ENCODE measurements at places on chromosomes 7 and 10. TPM values are rescaled to one million over a fixed set of nuclear protein-coding genes. Genes with fewer than 3 reads are reported as not detected.

Gene ITIH5
- total RNA-seq: not detected

GRCh38 chr10:98169379-98169778, 34.9 kb downstream of the R3HCC1L start:
- no peak for DNase-seq
- H3K4me3 ChIP-seq: no peak overlapping the region
- H3K27ac ChIP-seq: no peak overlapping the region
- no peaks in the 10 kb centered on the region for H3K27me3 ChIP-seq
- H3K36me3 ChIP-seq: peaks cover 11% of the 10 kb centered on the region

- H3K27ac ChIP-seq: no peak overlapping the region
- H3K36me3 ChIP-seq: peaks cover 20% of the 10 kb centered on the region
- H3K27me3 ChIP-seq: peaks cover 100% of the 10 kb centered on the region
- no peak overlapping the region for H3K4me3 ChIP-seq
- DNase-seq: no peak
- H3K4me1 ChIP-seq: no peaks in the 10 kb centered on the region
Observed at GRCh38 chr7:97015756-97016380, 8.8 kb downstream of the DLX5 start.

DNA sequence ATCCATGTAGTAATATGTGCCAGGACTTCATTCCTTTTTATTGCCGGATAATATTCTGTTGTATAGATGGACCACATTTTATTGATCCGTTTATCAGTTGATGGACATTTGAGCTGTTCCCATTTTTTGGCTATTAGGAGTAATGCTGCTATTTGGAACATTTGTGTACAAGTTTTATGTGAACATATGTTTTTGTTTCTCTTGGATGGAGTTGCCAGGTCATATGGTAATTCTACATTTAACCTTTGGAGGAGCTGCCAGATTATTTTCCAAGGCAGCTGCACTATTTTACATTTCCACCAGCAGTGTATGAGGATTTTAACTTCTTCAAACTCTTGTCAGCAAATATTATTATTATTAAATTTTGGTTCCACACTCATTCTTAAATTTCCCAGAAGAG, 59.2 kb downstream of the C10orf90 start:
- no peak overlapping the region for H3K4me3 ChIP-seq
- DNase-seq: no peak

- no peaks in the 10 kb centered on the region for H3K36me3 ChIP-seq
- no peak overlapping the region for H3K27ac ChIP-seq
- peaks cover 25% of the 10 kb centered on the region for H3K27me3 ChIP-seq
- peak; percentile 10 for DNase-seq
- H3K4me3 ChIP-seq: no peak overlapping the region
Observed at GRCh38 chr10:116766241-116766827, 24.0 kb upstream of the HSPA12A start.

DNA sequence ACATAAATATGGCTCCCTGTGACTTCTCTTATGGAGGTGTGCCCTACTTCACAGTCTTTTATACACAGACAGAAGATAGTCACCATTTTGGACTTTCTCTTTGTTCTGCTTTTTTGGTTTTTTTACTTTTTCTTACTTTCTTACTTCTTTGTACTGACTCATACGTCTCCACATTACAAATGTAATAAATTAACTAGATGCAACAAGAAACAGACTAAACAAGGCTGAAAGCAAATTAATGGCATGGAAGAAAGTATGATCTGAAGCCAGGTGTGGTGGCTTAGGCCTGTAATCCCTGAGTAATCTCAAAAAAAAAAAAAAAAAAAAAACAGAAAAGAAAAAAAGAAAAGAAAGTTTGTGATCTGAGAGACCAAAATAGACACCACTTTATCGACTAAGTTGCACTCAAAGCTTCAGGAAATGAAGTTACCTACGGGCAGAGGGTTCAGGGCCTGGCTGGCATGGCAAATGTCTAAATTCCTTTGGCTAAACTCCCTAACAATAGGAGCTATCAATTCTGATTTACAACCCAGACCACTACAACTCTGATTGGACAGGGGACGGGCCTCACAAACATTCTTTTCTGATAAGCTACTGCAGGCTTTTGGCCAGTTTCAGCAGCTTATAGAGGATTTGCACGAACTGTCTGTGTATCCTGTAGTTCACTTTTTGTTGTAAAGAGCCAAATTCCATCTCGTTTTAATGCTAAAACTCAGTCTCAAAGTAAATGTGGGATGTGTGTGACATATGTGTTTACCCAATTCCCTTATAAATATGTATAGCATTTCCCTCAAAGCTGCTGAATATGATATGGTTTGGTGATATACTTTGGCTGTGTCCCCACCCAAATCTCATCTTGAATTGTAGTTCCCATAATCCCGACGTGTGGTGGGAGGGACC, 129.1 kb downstream of the SEPTIN14 start:
- DNase-seq: no peak
- no peak overlapping the region for H3K4me3 ChIP-seq
- H3K27ac ChIP-seq: no peak overlapping the region
- H3K4me1 ChIP-seq: no peaks in the 10 kb centered on the region
- H3K27me3 ChIP-seq: no peaks in the 10 kb centered on the region

DNA sequence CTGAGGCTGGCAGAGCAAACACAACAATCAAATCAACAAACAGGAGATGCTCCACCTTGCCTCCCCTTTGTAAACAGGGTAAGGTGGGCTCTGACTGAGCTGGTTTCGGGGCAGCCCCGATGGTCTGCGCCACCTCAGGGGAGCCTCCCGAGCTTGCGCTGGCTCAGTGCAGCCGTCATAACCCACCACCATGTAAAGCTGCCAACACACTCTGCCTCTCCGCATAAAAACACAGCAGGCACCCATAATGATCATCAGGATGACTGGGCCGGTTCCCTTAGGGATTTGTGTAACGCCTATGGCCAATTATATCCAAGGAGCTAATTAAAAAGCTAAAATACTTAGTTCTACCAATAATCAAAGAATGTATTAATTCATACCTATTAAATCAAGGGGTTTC, 124.5 kb downstream of the PRPF18 start:
- H3K36me3 ChIP-seq: no peaks in the 10 kb centered on the region
- H3K27ac ChIP-seq: no peak overlapping the region
- H3K4me1 ChIP-seq: peaks cover 17% of the 10 kb centered on the region

- H3K27me3 ChIP-seq: peaks cover 5% of the 10 kb centered on the region
- peaks cover 6% of the 10 kb centered on the region for H3K4me1 ChIP-seq
- no peak overlapping the region for H3K4me3 ChIP-seq
- no peak for DNase-seq
Observed at GRCh38 chr10:11586170-11586569, 25.3 kb downstream of the USP6NL start.

- H3K27ac ChIP-seq: no peak overlapping the region
- no peak overlapping the region for H3K4me3 ChIP-seq
- no peak for DNase-seq
- H3K27me3 ChIP-seq: no peaks in the 10 kb centered on the region
Observed at GRCh38 chr10:74500816-74501215, 325.6 kb upstream of the KAT6B start.

Gene AHR
- 36.5 TPM for total RNA-seq

Gene UCN3
- not detected for total RNA-seq

DNA sequence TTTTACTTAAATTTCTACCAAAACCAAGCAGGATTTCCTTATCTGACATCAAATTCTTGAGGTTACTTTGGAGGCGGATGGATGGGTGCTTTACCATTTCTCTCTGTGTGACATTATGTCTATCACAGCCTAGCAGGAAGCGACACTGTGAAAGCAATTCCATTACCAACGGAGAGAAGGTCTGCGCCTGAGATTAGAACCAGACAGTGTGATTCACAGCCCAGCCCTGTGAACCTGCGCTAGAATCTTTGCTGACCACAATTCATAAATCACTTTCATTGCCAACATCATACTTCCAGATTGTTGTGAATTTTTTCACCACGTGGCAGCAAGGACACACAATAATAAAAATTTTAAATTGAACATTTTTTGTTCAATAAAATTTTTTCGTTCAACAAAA, 126.5 kb downstream of the CUBN start:
- peaks cover 34% of the 10 kb centered on the region for H3K27me3 ChIP-seq
- peak overlapping the region; percentile 91 for H3K27ac ChIP-seq
- H3K4me1 ChIP-seq: peaks cover 33% of the 10 kb centered on the region
- peak; percentile 73 for DNase-seq
- H3K4me3 ChIP-seq: peak overlapping the region; percentile 57

DNA sequence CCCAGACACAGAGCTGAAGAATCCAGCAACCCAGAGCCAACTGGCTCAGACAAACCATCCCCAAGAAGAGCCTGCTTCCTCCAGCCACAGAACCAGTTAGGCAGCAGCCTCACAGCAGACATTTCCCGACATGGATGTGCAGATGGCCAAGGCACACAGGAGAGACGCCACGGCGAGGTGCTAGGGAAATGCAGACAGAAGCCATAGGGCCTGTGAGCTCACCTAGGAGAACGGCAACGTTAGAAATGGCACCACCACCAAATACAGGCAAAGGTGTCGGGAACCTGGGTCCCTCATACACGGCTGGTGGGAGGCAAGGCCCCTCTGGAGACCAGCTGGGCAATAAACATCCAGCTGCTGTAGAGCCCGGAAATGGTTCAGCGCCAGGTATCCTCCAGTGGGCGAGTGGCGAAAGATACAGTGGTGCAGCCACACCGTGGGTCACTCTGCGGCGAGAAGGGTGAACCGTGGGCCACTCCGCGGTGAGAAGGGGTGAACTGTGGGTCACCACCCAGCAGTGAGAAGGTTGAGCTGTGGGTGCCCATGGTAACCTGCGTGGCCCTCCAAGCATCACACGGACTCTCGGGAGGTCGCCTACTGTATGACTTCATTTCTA, 31.2 kb downstream of the JAKMIP3 start:
- no peaks in the 10 kb centered on the region for H3K36me3 ChIP-seq
- peaks cover 20% of the 10 kb centered on the region for H3K27me3 ChIP-seq
- H3K27ac ChIP-seq: no peak overlapping the region
- peaks cover 13% of the 10 kb centered on the region for H3K4me1 ChIP-seq

Gene DYNC1I1
- total RNA-seq: not detected

GRCh38 chr10:73628405-73628804, 12.9 kb downstream of the MYOZ1 start:
- no peak for DNase-seq

GRCh38 chr10:90935581-90936275, 14.8 kb upstream of the ANKRD1 start:
- no peaks in the 10 kb centered on the region for H3K36me3 ChIP-seq
- no peaks in the 10 kb centered on the region for H3K4me1 ChIP-seq
- H3K27ac ChIP-seq: no peak overlapping the region
- peaks cover 27% of the 10 kb centered on the region for H3K27me3 ChIP-seq
- no peak overlapping the region for H3K4me3 ChIP-seq
- DNase-seq: no peak

DNA sequence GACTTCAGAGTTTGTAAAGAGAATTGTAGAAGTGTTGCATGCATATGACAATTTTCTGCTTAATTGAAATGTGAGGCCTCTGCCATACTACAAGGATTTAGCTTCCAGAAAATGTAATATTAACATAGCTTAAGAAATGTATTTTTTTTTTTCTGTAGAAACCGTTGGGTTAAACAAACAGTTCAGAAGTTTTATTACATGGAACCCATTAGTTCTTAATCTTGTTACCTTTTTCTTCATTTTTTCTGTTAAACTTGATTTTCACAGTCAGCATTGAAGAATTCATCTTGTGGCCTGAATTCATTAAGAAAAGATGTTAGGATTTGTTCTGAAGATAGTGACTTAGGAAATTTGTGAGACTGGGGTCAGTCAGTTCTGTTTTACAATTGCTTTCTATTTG, 4.9 kb downstream of the PTEN start:
- peaks cover 66% of the 10 kb centered on the region for H3K4me1 ChIP-seq
- no peak for DNase-seq
- peaks cover 11% of the 10 kb centered on the region for H3K36me3 ChIP-seq
- peak overlapping the region; percentile 31 for H3K4me3 ChIP-seq
- H3K27ac ChIP-seq: no peak overlapping the region

- no peaks in the 10 kb centered on the region for H3K36me3 ChIP-seq
- H3K27ac ChIP-seq: no peak within 1 kb of the TSS
- H3K27me3 ChIP-seq: peaks cover 39% of the 10 kb centered on the region
Observed at GRCh38 chr7:113086431-113086888, at the start of gene GPR85. Gene GPR85 (minus strand): TSS chr7:113086827. CDS start chr7:113084721, 2,106 bp downstream.

GRCh38 chr10:132492323-132493025, 45.1 kb upstream of the INPP5A start:
- H3K27me3 ChIP-seq: peaks cover 14% of the 10 kb centered on the region
- H3K27ac ChIP-seq: no peak overlapping the region
- H3K4me1 ChIP-seq: peaks cover 2% of the 10 kb centered on the region
- DNase-seq: no peak

DNA sequence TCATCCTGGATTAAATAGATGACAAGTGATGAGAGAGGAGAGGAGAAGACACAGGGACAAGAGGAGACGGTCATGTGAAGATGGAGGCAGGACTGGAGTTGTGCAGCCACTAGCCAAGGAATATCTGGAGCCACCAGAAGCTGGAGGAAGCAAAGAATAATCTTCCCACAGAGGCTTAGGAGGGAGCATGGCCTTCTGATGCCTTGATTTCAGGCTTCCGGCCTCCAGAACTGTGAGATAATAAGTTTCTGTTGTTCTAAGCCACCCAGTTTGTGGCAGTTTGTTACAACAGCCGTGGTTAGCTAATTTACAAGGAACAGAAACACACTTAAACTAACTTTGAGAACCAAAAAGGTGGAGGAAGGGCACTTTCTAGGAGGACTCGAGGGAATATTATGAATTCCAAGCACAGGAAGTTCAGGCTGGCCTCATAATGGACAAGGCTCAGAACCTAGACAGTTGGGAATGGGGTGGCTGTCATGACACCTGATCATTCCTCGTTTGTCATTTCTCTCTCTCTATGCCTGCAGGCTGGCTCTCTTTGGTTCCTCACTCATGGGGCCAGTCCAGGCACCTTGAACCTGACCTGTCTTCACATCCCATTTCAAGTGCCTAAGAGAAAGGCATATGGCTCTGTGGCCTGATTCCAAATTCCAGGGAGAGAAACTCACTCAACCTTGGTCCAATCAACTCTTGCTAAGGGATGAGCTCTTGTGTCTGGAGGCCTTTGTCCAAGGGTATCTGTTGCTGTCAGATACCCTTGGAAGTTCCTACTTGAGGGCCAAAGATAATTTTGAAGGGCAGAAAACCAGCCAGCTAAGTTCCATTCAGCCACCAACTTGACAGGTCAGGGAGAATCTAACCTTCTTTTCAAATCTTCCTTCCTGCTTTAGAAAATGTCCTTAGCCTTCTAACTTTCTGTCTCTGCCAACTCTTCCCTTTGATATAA, 33.5 kb upstream of the PDZD8 start:
- no peak for DNase-seq
- no peaks in the 10 kb centered on the region for H3K4me1 ChIP-seq
- H3K36me3 ChIP-seq: no peaks in the 10 kb centered on the region

- peaks cover 18% of the 10 kb centered on the region for H3K4me1 ChIP-seq
- no peak for DNase-seq
- peaks cover 7% of the 10 kb centered on the region for H3K36me3 ChIP-seq
- peak overlapping the region; percentile 61 for H3K27ac ChIP-seq
Observed at GRCh38 chr10:61883371-61884025, 18.0 kb upstream of the ARID5B start.

Gene PRPS1L1
- total RNA-seq: not detected
